ENCODE measurements at places on chromosomes 7 and 10. TPM values are rescaled to one million over a fixed set of nuclear protein-coding genes. Genes with fewer than 3 reads are reported as not detected.

The CALML5 gene
- total RNA-seq: not detected

The BTAF1 gene
- total RNA-seq: 25.7 TPM

The PAPOLB gene
- total RNA-seq: 0.09 TPM

The LRRC61 gene
- 14.5 TPM for total RNA-seq

The FZD1 gene
- total RNA-seq: 7.3 TPM

The LOXL4 gene
- 0.58 TPM for total RNA-seq

The TRIL gene
- total RNA-seq: 0.96 TPM

The PLCE1 gene
- 39.3 TPM for total RNA-seq

The MMP21 gene
- 0.14 TPM for total RNA-seq

The PON1 gene
- not detected for total RNA-seq

The UCN3 gene
- 1.4 TPM for total RNA-seq

The CREM gene
- total RNA-seq: 11.8 TPM

DNA sequence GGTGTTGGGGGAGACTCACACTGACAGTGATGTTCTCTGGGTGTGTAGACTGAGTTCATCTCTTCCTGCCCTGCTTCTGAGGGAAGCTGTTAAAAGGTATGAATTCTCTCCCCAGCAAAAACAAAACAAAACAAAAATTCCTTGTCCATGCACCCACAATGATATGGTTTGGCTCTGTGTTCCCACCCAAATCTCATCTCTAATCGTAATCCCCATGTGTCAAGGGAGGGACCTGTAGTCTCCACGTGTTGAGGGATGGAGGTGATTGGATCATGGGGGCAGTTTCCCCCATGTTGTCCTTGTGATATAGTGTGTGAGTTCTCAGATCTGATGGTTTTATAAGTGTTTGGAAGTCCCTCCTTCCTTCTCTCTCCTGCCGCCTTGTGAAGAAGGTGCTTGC is 245.5 kb downstream of the GALNT17 start:
- no peak for DNase-seq

- no peak for DNase-seq
These were observed 26.4 kb upstream of the SVOPL start for GRCh38 chr7:138727336-138728099.

DNA sequence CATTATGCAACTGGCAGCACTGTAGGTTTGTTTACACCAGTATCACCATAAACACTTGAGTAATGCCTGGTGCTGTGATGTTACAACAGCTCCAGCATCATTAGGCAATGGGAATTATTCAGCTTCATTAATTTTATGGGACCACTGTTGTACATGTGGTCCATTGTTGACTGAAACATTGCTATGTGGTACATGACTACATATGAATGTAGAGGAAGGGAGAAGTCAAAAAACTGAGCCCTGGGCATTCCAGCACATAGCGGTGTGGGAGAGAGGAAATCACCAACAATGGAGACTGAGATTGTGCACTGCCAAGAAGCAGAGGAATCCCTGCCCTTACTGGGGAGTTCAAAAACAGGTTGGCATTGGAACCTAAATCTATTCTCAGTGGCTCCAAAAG is 89.0 kb downstream of the TRIM24 start:
- DNase-seq: no peak

- no peak for DNase-seq
These were observed 3.0 kb upstream of the TSPAN14 start for GRCh38 chr10:80451132-80451531.

GRCh38 chr7:93027044-93027443 is 90.7 kb downstream of the SAMD9 start:
- no peak for DNase-seq

DNA sequence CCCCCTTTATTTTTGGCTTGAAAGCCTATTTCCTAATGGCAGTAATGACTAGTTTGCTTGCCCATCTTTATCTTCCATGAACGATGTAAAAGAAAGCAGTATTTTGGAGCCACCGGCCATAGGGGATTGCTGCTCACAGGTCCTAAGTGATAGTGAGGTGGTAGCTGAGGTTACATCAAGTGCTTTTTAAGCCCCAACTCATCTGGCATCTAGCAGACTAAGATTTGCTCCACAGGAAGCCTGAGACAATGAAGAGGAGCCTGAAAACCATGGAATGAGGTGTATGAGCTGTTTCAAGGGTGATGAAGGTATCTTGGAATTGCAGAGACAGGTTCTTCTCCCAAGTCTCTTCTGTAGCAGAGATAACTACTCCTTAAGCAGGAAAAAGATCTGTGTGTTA is 496.3 kb downstream of the XPNPEP1 start:
- DNase-seq: no peak

- DNase-seq: no peak
These were observed 219.6 kb downstream of the KCNMA1 start for GRCh38 chr10:77417806-77418640.

DNA sequence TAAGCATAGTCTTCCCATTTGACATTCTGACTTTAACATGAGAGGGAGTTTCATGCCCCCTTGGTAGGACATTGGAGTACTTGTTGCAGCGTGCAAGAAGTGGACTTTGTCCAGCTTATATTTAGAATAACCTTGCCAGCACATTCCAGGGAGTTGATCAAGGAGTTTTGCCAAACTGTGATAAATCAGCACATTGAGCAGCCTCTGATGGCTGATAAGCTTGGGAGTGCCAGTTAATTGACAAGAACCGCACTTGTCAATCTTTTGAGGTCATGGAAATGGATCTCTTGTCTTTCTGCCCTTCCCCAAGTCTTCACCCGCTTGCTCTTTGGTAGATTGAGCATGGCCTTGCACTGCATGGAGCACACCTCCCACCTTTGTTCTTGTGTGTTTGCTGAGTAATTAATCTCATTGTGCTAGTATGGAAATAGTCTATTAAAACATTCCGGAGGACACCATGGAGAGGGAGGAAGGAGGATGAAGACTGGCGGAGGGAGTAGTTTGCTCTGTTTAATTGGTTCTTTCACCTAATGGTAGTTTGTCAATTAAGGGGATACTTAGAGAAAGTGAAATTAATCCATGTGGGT is 668.5 kb upstream of the GALNT17 start:
- no peak for DNase-seq

- DNase-seq: no peak
These were observed 25.2 kb upstream of the CFAP46 start for GRCh38 chr10:132967540-132967939.

GRCh38 chr7:42770114-42770513 is 141.8 kb downstream of the C7orf25 start:
- DNase-seq: no peak

GRCh38 chr10:28139138-28139537 is 140.3 kb upstream of the ODAD2 start:
- DNase-seq: no peak

GRCh38 chr7:154841731-154842331 is 161.1 kb downstream of the PAXIP1 start:
- DNase-seq: no peak

DNA sequence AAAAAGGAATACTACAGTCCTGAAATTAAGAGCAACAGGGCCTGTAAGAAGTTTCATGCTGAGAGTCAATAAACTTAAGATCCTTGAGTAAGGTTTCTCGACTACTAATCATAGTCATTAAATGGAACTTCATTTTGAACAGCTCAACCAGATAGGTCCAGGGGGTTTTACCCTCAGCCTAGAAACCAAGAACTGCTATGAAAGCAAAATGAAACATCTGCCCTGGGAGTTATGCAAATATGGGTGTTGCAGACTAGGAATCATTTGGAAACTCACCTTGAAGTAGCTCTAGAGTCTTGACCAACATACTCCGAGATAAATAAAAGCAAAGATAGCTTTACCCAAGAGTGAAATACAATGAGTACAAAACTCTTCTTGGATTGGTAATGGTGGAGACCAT is 128.0 kb downstream of the HGF start:
- DNase-seq: no peak

- DNase-seq: no peak
These were observed 42.3 kb upstream of the SORCS1 start for GRCh38 chr10:107206833-107207232.

DNA sequence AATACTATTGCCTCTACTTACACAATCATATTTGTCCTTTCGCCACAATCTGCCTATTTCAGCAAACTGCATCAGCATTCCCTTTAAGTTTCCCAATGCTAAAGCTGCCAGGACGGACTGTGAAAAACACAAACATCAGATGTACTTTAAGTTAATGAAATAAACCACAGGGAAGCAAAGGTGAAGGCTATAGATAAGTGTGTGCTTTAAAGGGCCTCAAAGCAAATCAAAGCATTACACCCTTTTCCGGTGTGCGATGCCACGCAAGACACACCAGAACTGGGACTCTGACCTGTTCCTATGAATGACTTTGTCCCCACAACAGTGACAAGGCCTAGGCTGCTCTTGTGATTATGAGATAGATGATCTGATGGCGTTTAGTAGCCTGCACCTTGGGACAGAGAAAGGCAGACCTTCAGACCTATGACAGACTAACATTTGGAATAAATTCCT is 23.4 kb downstream of the SLC26A3 start:
- no peak for DNase-seq

GRCh38 chr10:62008946-62009345 is 107.4 kb downstream of the ARID5B start:
- no peak for DNase-seq

- no peak for DNase-seq
These were observed 36.2 kb downstream of the SYPL1 start for GRCh38 chr7:106075937-106076336.

GRCh38 chr10:1050554-1050953 is 1.6 kb upstream of the IDI1 start:
- DNase-seq: peak; percentile 68

DNA sequence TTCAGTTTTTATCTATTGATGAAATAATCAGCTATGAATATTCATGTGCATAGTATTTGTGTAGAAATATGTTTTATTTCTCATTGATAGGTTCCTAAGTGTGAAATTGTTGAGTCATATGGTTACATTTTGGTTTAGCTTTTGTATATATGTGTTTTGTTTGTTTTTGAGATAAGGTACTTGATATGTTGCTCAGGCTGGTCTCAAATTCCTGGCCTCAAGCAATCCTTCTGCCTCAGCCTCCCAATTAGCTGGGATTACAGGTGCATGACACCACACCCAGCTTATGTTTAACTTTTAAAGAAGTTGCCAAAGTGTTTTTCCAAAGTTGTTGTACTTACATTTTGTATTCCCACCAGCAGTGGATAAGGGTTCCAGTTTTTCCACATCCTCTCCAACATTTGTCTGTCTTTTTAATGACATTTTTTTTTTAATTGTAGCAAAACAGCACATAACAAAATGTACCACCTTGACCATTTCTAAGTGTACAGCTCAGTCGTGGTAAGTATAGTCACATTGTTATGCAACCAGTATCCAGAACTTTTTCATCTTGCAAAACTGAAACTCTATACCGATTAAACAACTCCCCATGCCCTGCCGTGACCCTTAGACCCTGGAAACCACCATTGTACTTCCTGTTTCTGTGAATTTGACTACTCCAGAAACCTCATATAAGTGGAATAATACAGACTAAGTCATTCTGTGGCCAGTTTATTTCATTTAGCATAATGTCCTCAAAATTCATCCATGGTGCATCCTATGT is 12.6 kb upstream of the UBE2D1 start:
- DNase-seq: no peak

- DNase-seq: no peak
These were observed 74.8 kb upstream of the SH2B2 start for GRCh38 chr7:102211590-102212550.

DNA sequence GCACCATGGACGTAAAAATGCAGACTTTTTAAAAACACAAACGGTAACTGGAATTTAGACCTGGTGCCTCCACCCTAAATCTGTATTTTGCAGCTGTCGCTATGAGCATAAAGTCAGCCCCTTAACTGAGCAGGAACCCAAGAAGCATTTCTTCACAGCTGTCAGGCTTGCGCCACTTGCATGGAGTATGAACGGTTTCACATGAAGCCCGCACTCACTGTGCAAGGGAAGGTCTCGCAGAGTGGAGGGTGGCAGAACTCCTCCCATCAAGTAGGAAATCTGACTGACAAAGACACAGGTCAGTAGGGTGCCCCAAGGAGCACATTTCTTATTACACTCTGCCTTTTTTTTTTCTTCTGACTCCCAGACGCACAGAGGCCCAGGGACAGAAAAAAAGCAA is 58.5 kb downstream of the ELMO1 start:
- no peak for DNase-seq

DNA sequence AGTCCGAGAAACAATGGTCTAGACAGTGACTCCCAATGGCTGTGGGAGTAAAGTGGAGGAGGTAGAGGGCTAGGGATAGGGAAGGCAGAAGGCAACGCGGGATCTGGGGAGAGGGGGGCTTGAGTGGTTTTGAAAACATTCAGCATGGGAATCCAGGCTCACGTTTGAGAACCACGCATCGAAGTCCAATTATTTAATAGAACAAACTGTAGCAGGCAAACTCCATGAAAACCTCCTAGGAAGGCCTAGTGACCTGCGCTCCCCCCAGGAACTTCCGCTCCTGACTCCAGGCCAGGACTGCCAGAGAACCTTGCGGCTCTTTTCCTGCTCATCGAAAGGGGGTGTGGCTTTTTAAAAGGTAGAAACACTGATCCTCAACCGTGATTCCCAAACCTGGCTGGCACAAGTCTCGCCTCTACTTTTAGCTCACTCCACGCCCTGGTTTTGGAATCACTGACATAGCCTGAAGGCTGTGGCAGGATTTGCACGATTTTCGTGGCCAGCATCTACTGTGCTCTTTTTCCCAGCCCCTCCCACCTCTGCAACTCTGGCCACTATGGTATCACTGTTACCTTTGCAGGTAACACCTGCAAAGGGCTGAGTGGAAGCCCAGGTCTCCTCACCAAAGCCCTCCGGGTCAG is 43.4 kb downstream of the MYOF start:
- DNase-seq: peak; percentile 58

DNA sequence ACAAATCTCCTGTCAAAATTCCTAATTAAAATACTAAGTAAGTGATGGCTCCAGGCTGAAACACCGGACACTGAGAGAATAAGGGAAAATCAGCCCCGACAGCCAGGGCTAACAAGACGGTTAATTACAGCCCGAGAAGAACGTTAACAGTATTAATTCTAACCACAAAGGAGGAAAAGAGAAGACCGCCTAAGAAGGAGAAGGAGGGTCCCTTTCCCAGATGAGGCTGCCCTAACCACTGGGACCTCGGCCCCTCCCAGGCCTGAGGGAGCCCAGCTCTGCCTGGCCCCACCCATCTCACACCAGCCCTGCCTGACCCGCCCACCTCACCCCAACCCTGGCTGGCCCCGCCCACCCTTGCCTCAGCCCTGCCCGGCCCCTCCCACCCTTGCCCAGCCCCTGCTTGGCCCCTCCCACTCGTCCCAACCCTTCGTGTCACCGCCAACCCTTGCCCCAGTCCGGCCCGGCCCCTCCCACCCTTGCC is 51.3 kb downstream of the PWWP2B start:
- peak; percentile 89 for DNase-seq

- no peak for DNase-seq
These were observed 147.8 kb downstream of the CYP26A1 start for GRCh38 chr10:93221521-93221920.

DNA sequence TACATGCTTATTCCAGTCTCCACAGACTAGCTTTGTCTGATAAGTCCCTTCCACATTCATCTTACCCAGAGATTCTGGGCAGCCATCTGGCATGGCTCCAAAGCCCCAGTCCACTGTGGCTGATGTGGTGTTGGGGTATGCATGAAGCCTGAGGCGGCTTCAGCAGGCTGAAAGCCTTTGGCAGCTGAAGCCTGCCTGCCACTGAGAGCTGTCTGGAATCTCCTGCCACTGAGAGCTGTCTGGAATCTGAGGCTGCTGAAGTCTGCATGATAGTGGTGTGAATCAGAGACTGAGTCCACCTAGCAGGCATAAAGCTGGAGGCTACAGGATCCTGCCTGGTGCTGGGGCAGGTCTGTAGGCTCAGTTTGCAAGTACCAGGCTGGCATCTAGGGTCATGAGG is 87.1 kb downstream of the DYNC1I1 start:
- DNase-seq: no peak
